ENCODE measurements at places on chromosomes 1 and 21.

- no peak for DNase-seq
These were observed 12.3 kb downstream of the WNT3A start for GRCh38 chr1:228018961-228019721.

- no peak for DNase-seq
These were observed 28.6 kb upstream of the AK5 start for GRCh38 chr1:77253211-77253610.

- DNase-seq, result no peak
These were observed 96.5 kb downstream of the DTL start for GRCh38 chr1:212132025-212132424.

- DNase-seq, result no peak
These were observed 23.3 kb downstream of the STUM start for GRCh38 chr1:226571893-226572292.

GRCh38 chr1:189405419-189405818 is 1072.2 kb downstream of the BRINP3 start:
- DNase-seq, result no peak

GRCh38 chr1:8510041-8510823 is 192.3 kb downstream of the SLC45A1 start:
- no peak for DNase-seq
